Activated T-cell treated with anti-CD3 and anti-CD28 coated beads for 1 hour (primary cell): ENCODE measurements at places on chromosomes 2 and 18.

GRCh38 chr2:67854798-67855197 is 208.0 kb downstream of the C1D start:
- no peak for DNase-seq

- no peak for DNase-seq
Measured at GRCh38 chr2:36701918-36702317, 5.4 kb downstream of the VIT start.

- no peak for DNase-seq
Measured at GRCh38 chr2:120436885-120437603, 91.1 kb downstream of the INHBB start.

GRCh38 chr2:232890896-232891601 is 21.0 kb downstream of the SNORC start:
- DNase-seq: no peak

- no peak for DNase-seq
Measured at GRCh38 chr2:152580714-152581113, 136.5 kb downstream of the PRPF40A start.

DNA sequence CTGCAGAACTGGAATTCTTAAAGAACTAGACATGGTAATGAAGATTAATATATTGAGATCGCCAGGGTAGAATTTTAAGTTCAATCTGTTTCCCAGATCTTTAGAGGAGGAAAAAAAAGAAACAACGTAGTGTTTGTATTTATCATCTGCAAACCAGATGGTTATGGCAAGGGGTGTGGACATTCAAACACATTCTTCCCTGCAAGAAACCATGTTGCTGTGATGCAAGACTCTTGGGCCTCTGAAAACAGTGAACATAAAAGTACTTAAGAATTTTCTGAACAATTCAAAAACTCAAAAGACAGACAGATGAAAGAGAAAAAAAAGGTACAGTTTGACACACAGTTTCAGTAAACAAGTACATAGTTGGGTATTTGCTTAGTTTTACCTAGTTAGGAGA is 35.6 kb downstream of the COL5A2 start:
- no peak for DNase-seq

DNA sequence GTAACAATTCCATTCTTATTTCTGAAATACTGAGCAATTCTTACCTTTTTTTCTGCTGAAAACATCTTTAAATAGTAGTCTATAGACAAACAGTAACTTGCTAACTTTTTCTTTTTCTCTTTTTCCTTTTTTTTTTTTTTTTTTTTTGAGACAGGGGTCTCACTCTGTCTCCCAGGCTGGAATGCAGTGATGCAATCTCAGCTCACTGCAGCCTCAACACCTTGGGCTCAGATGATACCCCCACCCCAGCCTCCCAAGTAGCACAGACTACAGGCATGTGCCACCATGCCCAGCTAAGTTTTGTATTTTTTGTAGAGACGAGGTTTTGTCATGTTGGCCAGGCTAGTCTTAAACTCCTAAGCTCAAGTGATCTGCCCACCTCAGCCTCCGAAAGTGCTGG is 42.2 kb downstream of the MFSD6 start:
- DNase-seq: no peak

DNA sequence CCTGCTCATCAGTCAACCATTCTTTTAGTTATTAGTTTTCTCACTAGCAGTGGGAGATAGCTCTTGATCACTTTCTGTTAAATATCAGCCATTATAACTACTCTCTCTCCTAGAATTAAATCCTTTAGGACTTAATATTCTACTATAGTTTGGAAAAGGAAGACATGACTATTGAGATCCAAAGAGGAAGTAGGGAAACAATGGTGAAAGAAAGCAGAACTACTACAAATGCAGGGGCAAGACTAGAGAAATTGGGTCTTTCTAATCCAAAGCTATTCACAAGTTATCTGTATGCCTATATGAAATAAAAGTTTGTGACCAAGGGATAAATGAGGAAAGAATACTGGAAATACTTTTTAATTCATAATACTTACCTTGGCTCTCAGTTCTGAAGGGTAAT is 65.1 kb downstream of the SRBD1 start:
- DNase-seq: no peak

GRCh38 chr2:159409116-159409800 is 122.8 kb upstream of the WDSUB1 start:
- DNase-seq: no peak

DNA sequence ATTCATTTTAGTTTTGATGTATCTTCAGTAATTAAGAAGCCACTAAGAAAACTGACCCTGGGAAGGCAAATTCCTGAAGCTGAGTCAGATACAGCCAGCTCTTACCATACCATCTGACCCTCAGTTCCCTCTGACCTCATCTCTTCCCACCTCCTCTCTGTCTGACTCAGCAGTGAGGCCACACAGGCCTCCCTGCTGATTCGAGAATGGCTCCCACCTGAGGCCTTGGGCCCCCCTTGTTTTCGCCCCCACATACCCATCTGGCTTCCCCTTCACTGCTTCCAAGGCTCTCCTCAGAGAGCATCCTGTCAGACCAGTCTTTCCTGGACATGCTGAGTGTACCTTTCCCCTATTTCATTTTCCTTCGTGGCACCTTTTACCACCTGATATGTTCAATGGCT is 71.0 kb upstream of the CYP1B1 start:
- no peak for DNase-seq

- no peak for DNase-seq
Measured at GRCh38 chr2:118153433-118153832, 65.2 kb downstream of the INSIG2 start.

GRCh38 chr2:221442128-221442527 is 130.0 kb downstream of the EPHA4 start:
- DNase-seq: no peak

GRCh38 chr2:239574434-239575156 is 173.8 kb upstream of the HDAC4 start:
- no peak for DNase-seq

DNA sequence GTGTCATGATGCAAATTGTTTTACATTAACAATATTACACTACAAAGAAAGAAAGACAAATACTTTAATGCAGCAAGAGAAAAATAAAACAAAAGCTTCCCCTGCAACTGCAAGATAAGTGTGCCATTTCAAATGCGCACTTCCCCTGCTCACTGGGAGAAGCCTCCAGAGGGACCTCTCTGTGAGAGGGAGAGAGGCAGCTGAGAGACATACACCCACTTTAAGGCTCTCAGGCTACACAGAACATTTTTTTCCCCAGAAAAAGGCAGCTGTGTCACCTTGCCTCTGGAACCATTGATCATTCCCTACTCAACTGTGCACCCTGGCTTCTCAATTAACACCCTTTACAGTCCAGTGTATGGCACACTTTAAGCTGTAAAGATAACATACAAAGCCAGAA is 75.2 kb downstream of the DPP4 start:
- no peak for DNase-seq

GRCh38 chr2:209905691-209906090 is 96.7 kb upstream of the RPE start:
- DNase-seq: no peak

DNA sequence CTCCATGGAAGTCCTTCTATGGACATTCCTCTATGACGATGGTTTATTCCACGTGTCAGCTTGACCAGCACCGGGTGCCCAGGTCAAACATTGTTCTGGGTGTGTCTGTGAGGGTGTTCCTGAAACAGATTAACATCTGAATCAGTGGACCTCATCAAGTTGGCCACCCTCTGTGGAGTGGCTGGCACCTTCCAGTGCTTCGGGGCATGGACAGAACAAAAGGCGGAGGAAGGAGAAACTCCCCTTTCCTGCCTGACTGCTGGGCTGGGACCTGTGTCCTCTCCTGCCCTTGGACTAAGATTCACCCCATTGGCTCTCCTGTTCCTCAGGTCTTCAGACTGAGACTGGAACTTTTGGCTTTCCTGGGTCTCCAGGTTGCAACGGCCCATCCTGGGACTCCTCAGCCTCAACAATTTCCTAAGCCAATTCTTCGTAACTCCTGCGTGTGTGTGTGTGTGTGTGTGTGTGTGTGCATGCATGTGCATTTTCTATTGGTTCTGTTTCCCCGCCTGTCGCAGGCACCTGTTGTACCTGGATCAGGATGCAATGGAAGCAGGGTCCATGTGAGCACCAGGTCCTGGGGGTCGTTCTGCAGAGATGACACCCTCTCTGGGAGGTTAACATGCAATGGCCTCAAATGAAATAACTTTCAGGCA is 357.2 kb upstream of the SALL3 start:
- no peak for DNase-seq

DNA sequence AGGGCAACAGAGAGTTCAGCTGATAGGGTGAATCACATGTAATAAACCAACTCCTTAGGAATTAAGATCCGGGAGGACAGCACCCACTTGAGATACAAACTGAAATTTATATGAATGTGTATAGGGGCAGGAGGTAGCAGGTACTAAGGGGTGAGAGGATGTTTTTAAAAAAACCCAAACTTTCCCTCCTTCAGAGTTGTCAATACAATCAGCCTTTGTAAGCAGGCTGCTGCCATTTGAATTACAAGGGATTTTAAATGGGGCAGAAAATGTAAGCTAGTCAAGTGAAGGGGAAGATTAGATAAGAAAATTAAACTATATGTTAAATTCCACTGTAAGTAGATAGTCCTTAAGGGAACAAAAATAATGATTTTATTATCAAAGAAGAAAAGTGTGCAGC is 1239.7 kb upstream of the CELF4 start:
- DNase-seq: no peak

DNA sequence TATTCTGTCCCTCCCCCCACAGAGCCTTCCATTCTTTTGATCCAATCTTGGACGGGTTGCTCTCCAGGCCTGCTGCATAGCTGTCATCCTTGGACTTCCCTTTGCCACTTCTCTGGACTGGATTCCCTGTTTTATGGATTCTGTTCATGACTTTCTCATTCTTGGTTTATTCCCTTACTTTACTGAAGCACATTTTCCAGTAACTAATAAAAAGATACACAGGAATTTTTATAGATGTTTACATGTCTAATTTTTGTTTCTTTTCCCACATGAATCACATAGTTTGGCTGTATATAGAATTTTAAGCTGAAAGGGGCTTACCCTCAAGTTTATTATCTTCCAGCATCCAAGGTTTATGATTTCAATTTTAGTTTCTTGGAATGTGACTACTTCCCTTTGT is 37.9 kb downstream of the GDF7 start:
- DNase-seq: no peak

- DNase-seq: no peak
Measured at GRCh38 chr2:170216428-170216827, 38.5 kb downstream of the MYO3B start.

- no peak for DNase-seq
Measured at GRCh38 chr2:64766841-64767669, 113.3 kb upstream of the SERTAD2 start.

GRCh38 chr2:673615-674320 is 3.4 kb downstream of the TMEM18 start:
- DNase-seq: no peak

GRCh38 chr2:104448661-104449440 is 405.1 kb upstream of the POU3F3 start:
- no peak for DNase-seq

DNA sequence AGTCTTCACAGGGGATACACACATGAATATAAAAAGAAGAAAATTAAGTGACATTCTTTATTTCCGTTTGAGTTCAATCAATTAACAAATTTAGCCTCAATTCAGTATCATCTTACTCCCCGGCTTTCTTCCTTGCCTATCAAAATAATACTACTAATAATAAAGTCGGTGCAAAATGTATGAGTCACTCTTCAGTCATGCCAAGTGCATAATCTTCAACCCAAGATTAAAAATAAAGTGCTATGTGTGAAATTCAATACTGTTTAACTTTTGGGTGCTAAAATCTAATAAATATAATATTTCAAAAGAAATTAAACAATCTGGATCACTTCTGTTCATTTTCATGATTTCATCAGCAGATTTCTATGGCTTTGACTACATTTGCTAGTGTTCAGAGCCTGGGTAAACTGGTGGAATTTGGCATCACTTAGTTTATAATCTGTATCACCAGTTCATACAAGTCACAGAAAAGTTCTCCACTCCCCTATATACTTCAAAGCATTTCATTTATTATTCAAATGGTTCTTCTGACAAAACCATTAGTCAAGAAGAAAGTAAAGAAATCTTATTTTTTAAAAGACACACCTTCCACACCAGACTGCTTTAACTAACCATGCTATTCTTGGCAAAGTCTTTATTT is 183.6 kb downstream of the THADA start:
- DNase-seq: no peak

DNA sequence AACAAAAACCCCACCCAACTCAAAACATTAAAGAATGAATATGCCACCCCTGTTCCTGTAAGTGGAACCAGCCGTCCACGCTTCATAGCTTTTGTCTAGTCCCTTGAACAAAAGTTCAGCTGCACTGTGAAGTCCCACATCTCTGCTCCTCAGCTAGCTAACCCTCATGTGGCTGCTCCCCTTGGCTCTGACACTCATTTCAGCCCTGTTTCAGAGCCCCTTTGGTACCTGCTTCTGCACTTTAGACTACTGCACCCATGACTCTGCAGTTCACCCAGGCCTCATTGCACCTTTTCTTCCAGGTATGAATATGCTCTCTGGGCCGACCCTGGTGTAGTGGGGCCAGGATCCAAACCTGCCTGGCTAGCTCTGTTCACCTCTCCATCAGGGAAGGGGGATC is 155.3 kb downstream of the DIS3L2 start:
- DNase-seq: no peak

- DNase-seq: no peak
Measured at GRCh38 chr18:9365406-9365805, 30.8 kb downstream of the TWSG1 start.

- DNase-seq: no peak
Measured at GRCh38 chr2:118457951-118458350, 369.7 kb downstream of the INSIG2 start.

- no peak for DNase-seq
Measured at GRCh38 chr2:231425291-231425810, 29.8 kb downstream of the B3GNT7 start.

GRCh38 chr2:166653185-166653813 is 159.2 kb upstream of the SCN7A start:
- DNase-seq: no peak

GRCh38 chr2:28002181-28002580 is 111.7 kb downstream of the BABAM2 start:
- DNase-seq: no peak

- DNase-seq: no peak
Measured at GRCh38 chr2:29273004-29273684, 157.9 kb downstream of the CLIP4 start.

DNA sequence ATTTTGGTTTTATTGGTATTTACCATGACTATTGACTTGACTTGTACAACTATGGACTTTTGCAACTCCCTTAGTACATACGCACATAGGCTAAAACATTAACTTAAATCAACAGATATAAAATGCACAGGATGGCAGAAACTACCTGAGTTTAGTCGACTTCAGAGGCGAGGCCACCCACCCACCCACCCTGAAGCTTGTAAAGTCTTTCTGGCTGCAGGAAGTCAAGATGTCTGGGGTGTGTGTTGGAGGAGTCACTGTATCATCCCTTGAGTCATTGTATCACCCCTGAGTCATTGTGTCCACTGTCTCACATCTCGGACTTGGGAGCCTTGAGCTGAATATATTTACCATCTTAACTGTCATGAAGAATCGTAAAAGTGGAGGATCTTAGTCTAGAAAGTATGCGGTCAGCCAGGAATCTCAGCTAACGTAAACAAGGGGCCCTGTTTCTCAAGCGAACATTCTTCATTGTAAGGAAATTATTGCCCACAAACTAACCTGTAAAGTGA is 140.0 kb upstream of the ST6GAL2 start:
- no peak for DNase-seq

- DNase-seq: no peak
Measured at GRCh38 chr2:194730266-194730665, 926.8 kb upstream of the SLC39A10 start.
